ENCODE measurements at places on chromosomes 6 and 20.
A peak's percentile ranks its signal among the peaks of the same experiment; 100 is the strongest.

DNA sequence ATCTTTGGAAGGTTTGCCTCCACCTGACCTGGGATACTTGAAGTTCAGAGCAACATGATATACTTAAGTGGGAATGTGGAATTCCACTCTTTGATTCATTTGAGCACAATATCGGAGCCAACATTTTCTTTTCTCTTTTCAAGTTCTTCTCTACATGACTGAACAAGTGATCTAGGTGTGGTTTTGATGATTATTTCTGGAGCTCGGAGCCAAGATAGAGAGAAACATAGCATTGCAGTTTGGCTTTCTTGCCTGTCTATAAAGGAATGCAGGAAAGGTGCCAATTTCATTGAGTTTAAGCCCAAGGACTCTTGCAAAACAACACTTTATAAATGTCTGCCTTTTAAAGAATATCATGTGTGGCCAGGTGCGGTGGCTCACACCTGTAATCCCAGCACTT is 124.2 kb upstream of the FAM83B start:
- DNase-seq = no peak

DNA sequence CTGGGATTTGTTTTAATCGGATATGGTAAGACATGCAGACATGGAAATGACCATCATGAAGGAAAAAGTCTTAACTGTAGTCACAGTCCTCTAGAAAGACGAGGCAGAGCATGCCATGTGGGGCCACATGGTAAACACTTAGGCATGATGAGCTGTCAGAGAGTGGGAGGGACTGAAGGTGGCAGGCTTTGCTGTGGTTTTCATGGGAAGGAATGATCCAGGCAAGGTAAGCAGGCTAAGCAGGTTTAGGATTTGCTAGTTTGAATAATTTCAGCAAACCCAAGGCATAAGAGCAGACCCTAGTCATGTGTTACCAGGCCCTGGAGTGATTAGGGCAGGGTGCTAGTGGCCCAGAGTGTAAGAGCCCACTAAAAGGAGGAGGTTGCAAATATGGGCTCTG is 47.2 kb upstream of the STMND1 start:
- no peak for DNase-seq

- DNase-seq = no peak
Measured at GRCh38 chr6:35906499-35906846, 14.4 kb downstream of the SRPK1 start.

GRCh38 chr6:3725145-3726047 is 26.1 kb downstream of the PXDC1 start:
- DNase-seq = no peak

GRCh38 chr20:45685896-45686295 is 15.9 kb upstream of the WFDC11 start:
- DNase-seq = peak; percentile 19

DNA sequence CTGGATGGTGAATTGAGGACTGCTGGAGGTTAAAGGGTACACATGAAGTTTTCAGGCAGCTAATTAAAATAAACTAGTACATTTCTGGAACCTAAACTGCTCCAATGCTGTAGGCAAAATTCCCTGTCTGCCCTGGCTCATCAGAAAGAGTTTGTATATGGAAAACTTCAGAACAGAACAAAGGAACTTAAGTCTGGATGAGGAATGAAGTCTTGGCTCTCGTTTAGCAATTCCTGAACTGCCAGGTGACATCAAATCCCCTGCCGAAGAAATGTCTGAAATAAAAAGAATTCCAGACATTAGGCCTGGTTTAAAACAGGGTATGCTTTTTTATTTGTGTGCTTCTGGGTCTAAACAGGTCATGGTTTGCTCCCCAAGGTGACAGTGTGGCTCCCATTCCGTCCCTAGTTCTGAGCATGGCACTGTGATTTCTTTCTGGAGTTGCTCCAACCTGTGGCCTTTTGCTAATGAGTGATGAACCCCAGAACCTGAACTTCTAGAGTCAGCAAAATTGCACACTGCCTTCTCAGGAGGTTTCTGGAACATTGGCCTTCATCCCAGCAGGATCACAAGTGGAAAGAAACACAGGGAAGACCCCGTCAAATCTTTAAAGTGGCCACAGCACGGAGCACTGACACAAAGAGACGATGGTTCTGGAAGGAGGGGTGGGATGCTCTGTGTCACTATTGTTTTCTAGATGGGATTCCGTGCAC is 129.4 kb upstream of the NAA20 start:
- no peak for DNase-seq

DNA sequence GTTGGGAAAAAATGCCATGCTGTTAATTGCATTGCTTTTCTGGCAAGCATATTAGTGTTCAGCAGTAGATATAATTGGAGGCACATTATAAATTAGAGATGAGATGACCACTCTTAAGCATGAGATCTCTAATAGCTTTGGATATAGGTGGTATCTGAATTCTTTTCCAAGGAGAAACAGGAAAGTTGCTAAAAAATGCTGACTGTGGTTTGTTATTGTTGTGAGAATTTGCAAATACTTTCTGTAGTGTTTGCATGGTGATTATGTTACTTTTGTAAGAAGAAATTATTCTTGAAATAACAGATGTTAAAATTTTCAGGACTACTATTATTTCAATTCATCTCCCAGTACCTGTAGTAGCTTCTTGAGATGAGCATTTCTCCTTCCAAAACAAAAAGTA is 225.2 kb downstream of the TBC1D7 start:
- no peak for DNase-seq

GRCh38 chr6:123896869-123897268 is 93.2 kb downstream of the NKAIN2 start:
- DNase-seq = no peak

DNA sequence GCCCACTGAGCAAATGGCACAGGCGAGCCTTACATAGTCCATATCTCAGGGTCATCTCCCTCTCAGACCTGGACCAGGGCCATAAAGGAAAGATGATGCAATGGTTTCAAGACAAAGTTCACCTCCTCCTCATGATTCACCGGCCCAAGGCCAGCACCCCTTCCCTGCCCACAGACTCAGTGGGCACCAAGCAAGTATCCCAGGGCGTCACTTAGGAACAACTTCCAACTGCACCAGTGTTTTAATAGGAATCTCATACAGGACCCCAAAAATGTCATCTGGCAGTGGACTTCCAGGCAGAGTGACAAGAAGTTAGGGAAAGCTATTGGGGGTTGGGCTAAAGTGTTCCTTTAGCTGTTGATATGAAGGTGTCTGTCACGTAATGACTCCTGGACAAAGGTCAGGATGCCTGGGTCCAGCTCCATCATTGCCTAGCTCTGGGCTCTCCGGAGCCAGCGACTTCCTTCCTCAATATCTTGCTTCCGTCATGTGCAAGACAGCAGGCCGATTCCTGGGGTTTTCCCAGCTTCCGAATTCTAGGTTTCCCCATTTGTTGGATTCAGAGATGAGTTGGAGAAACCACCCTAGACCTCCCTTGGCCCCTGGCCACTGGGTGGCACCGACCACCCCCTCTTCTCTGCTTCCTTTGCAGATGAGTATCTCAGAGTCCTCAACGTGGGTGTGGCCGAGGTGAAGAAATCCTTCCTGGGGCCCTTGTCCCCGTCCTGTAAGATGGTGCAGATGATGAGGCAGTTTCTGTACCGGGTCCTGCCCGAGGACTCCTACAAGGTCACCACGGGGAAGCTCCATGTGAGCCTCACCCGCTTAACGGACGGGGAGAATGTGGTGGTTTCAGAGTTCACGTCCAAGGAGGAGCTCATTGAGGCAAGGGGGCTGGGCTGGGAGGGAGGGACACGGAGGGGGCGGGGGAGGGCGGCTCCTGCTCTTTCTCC is 21.1 kb downstream of the PNPLA1 start:
- DNase-seq = peak; percentile 66

DNA sequence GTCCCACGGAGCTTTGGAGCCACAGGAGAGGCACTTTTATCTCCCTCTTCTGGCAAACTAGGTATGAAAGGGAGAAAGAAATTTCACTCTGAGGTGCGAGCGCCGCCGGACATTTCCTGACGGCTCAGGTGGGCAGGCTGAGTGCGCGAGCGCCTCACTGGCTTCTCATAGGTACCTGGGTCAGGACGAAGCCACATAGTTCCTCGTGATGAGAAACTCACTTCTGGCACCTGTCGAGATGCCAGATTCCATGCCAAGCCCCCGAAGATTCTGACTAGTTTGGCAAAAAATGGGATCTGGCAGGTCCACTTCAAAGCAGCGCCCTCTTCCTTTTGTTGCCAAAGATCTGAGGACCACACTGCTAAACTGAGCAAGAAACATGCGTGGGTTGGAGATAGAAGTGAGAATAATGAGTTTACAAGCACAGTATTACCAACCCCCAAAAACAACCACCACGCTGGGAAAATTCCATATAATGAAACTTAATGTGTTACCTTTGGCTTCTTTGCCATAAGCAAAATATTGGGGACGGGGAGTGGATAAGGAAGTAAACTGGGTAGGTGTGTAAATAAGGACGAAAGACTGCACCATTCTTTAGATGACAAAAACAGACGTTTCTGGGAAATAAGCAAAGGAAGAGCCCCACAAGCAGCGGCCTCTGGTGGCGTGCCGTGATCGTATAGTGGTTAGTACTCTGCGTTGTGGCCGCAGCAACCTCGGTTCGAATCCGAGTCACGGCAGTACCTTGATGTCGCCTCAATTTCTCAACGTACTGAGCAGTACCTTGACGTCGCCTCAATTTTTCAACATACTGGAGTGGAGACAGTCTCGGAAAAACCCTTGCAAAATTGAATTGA is 89.8 kb upstream of the PRSS16 start:
- peak; percentile 83 for DNase-seq

DNA sequence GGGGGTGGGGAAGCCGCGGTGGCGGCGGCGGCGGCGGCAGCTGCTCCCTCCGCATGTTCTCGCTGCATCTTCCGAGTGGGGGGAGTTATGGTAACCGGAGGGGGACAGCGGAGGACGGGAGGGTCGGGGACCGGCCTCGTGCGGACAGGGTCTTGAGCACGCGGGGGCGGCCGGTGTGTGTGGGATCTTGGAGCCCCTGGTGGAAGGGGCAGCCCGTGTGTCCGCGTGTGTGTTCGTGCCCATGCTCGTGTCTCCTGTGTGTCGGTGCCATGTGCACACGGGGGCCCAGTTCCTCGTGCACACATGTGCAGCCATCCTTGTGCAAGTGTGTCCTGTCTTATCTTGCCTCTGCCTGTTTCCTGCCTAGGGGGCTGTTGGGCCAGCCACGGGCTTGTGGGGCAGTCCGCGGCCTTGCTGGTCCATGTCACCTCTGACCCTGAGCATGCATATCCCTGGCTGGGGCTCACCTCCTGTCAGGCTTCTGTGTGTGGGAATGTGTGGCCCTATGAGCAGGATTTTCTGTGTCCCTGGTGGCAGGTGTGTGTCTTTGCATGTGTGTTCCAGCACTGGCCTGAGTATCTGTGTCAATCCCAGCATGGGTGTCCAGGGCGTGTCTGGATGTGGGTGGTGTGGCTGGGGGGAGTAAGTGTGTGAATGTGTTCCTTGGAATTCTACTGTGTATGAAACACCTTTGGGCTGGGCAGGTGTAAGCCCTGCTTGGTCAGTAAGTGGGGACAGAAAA is 8.5 kb downstream of the SYNGAP1 start:
- DNase-seq = peak; percentile 35

DNA sequence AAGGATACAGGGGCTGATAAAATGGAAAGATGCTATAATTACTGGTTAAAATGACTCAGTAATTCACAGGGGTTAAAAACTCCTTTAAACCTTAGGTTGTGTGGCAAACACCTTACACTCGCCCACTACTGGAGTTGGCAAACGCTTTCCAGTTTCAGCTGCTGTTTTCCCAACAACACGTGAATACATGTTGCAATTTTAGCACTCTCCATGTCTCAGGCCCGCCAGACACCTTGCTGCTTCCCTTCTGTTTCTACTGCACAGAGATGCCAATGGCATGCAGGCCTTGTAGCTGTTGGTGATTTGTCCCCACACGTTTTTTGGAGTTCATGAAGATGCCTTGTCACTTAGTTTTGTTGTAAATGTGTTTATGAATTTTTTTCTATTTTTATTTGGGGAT is 5.3 kb upstream of the TTPAL start:
- no peak for DNase-seq

DNA sequence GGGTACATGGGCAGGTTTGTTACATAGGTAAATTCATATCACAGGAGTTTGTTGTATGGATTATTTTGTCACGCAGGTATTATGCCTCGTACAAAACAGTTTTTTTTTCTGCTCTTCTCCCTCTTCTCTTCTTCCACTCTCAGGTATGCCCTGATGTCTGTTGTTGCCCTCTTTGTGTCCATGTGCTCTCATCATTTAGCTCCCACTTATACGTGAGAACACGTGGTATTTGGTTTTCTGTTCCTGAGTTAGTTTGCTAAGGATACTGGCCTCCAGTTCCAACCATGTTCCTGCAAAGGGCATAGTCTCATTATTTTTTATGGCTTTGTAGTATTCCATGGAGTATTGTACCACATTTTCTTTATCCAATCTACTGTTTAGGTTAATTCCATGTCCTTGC is 65.7 kb downstream of the UNC5CL start:
- no peak for DNase-seq

DNA sequence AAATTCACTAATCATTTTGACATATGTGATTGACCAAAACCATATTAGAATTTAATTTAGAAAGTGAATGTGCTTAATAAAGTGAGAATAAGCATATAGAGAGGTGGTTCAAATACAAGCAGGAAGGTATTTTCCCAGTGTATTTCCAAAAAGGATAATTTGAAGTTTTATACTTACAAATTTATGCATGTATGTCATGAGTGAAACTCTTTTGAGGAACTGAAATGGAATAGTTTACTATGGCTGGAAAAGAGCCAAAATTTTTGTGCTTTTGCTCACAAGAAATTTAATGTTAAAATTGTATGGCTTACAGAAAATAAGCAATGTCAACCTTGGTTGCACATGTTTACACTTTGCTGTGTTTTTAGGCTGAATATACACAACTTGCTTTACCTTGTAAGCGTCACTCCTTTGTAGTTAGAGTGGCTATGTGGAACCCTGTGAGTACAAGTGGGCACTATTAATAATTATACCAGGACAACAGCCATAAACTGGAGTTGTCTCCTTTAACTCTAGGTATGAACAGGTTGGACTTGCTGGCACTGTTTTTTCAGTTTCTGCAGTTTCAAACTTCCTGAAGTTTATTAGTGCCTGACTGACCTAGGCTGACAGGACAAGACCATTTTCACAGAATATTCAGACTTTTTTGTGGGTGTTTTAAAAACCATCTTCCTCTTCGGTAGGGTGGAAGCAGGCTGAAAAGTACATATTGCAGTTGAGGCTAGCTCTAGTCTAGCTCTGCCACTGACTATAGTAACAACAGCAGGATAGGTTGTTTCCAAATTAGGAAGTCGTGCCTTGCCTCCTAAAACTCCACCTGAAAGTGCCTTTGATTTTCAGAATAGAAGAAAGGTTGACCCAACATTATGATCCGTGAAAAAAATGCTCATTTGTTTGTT is 6.0 kb downstream of the AFDN start:
- no peak for DNase-seq

GRCh38 chr6:154758125-154758524 is 24.9 kb downstream of the SCAF8 start:
- DNase-seq = no peak

DNA sequence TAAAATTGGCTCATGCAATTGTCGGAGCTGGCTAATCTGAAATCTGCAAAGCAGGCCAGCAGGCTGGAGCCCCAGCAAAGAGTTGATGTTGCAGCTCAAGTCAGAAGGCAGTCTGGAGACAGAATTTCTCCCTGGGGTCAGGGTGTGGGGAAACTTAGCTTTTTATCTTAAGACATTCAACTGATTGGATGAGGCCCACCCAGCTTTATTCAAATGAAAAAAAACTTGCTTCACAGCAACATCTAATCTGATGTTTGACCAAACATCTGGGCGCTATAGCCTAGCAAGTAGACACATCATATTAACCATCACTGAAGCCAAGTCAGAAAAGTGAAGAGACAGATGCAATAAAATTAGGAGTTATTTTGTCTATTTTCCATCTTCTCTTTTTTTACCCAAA is 108.8 kb upstream of the CCDC28A start:
- DNase-seq = no peak

GRCh38 chr6:88472851-88473525 is 306.8 kb upstream of the CNR1 start:
- no peak for DNase-seq
